Activated CD8-positive, alpha-beta memory T cell treated with anti-CD3 and anti-CD28 coated beads for 1 hour (primary cell): ENCODE measurements at places on chromosomes 3 and 15.

- DNase-seq: no peak
Observed at GRCh38 chr15:68590721-68591389, 12.1 kb downstream of the CORO2B start.

GRCh38 chr15:57082054-57082728, 163.7 kb downstream of the TCF12 start:
- no peak for DNase-seq

- DNase-seq: no peak
Observed at GRCh38 chr15:27670486-27671209, 428.5 kb downstream of the OCA2 start.

DNA sequence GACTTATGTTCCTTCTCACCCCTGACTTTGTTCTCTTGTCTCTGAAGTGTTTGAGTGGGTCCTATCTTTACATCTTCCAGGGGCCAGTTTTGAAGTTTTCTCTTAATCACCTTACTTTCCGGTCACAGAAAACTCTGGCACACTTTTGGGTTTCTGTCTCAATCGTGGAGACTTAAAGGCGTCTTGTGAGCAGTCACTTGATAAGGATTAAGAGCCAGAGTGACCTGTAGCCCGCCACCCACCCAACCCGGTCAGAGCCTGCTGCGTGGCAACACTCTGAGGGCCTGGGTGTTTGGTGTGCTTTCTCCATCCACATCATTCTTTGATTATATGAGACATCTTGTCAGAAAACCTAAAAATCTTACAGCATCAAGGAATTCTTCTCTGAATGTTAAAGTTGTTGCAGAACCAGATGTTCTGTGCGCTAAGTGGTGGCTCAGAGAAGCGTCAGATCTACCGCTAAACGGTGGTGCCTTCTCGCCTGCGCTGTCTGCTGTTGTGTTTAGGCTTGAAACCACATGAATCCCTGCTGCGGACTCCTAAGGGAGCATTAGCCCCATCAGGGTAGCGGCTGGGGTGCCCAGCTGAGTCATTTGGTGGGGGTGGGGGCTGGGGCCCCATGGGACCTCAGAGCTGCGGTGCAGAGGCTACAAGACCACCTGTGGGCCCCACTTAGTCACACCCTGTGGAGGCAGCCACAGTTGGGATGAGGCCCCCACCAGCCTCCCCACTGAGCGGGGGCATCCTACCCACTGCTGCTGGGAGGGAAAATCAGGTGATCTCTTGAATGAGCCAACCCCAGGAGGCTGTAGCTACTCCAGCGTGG, 158.7 kb upstream of the BHLHE40 start:
- no peak for DNase-seq

DNA sequence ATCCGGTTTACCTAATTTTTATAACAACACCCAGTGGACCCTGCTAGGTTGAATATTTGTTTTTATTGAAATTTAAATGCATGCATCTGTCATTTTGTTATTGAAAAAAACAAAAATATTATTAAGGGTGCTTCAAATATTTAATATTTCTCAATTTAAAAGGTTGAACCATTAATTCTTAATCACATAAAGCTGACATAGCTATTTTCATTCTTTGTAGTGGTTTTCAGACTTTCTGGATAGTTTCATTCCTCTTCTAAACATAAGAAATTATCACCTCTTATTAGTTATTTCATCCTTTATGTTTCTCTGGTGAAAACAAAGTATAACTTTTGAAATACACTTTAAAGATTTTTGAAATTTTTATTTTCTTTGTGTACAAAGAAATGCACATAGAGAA, 369.9 kb upstream of the PLSCR5 start:
- no peak for DNase-seq

GRCh38 chr3:195809291-195809785, 2.4 kb downstream of the MUC4 start:
- DNase-seq: no peak

- DNase-seq: no peak
Observed at GRCh38 chr3:142216321-142216720, 9.1 kb downstream of the GK5 start.

GRCh38 chr3:174620138-174620537, 239.0 kb upstream of the NAALADL2 start:
- no peak for DNase-seq

DNA sequence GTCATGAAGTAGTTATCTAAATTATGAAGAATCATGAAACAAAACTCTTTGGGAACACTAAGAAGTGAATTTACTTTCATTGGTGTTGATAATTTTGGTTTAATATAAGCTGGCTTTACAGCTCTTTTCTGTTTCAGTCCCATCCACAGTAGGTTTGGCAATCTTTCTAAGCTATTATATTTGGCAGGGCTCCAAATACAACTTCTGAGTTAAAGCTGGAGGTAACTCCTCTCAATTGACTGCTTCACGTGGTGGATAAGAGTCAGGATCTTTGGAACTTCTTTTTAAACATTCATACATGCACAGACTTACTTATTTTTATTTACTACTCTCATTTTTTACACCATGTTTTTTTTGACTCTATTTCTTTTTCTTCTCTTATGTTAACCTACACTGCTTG, 106.5 kb upstream of the EPHA3 start:
- no peak for DNase-seq

GRCh38 chr3:172622156-172622555, 88.7 kb downstream of the NCEH1 start:
- DNase-seq: no peak

DNA sequence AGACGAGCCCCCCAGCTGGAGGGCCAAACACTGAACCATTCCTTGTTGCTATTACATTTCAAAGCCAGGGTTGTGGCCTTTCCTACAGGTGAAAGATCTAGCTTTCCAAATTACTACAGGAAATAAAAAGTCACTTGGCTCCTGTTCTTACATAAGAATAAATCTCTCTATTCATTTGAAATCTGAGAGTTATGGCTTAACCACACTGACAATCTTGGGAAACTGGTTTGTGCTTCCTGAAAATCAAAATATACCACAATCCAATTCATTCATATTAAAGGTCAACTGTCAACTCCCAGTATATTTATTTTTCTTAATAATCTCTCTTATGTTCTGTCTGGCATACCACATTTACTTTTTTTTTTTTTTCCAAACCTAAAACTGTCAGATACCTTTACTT, 103.7 kb upstream of the LMOD3 start:
- no peak for DNase-seq

DNA sequence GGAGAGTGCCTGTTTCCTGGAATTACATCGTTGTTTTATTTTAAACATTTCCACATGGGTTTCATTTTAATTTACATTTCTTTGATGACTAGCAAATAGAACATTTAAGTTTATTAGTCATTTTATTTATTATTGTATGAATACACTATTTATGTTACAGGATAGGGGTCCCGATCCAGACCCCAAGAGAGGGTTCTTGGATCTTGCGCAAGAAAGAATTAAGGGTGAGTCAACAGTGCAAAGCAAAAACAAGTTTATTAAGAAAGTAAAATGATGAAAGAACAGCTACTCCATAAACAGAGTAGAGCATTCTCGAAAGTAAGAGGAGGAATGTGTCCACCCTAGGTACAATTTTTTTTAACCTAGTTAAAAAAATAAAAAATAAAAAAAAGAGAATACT, 539.5 kb downstream of the NAALADL2 start:
- DNase-seq: no peak

- no peak for DNase-seq
Observed at GRCh38 chr3:69647511-69648110, 91.7 kb upstream of the MITF start.
